ENCODE measurements at places on chromosomes 12 and 14. TPM values are rescaled to one million over a fixed set of nuclear protein-coding genes. Genes with fewer than 3 reads are reported as not detected.

GRCh38 chr12:111120578-111120977 is 200.2 kb upstream of the MYL2 start:
- no peak for DNase-seq

DNA sequence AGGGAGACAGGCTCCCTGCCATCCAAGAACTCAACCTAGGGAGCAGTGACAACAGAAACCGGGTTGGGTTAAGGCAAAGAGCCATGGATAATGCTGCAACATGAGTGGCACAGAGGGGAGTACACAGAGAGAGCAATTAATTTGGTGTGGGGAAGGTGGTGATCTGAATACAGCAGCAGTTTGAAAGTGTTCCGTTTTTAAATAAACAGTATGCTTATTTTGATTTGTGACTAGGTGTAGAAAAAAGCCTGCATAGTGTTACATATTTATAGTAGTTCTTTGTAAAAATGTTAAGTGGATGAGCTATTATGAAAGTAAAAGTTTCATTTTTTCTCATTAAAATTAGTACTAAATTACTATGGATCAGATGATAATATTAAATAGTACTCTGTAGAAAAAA is 8.7 kb downstream of the AKAP5 start:
- no peak for DNase-seq

The BHLHE41 gene
- 7.8 TPM for total RNA-seq

The ZNF385A gene
- 0.24 TPM for total RNA-seq
